Prostate gland (tissue), 2 donors: ENCODE measurements at places on chromosomes 6 and 20. TPM values are rescaled to one million over a fixed set of nuclear protein-coding genes. Genes with fewer than 3 reads are reported as not detected.

DNA sequence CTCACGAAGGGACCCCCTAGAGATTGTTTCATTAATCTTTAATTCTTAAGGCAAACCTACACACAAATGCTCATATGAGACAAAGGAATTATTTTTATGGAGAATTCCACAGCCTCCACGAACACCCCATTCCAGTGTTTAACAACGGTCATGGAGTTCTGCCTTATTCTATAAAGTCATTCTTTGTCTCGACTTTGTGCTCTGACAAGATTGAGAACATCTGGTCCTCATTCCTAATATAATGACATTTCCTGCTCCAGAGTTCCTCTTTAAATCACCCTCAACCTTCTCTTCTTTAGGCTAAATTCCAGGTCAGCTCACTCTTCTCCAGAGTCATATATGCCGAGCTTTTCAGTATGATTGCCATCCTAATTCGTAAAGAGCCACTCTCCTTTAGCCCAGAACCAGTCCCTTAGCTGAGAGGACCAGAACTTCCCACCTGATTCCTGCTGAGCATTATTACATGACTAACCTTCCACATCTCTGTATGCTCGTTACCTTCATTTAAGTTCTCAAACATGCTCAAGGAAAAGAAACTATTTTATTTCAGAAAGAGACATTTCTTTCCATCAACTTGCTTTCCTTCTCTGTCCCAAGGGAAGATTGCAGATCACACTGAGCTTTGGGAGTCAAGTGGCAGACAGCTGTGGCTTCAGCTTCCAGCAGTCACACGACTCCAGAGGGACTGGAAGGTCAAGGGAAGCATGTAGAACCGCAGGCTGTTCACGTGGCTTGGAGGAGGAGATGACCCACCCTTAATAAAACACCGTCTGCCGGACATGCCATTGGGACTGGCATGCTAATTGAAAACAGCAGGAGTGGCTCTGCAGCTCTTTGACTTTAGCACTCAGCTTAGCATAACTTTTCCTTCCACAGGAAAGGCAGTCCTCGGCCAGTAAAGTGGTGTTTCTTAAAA lies 467.1 kb upstream of the HSF2 start:
- no peak overlapping the region for H3K27ac ChIP-seq
- no peaks in the 10 kb centered on the region for H3K27me3 ChIP-seq
- no peak for DNase-seq
- no peaks in the 10 kb centered on the region for H3K4me1 ChIP-seq

MEI4 gene
- not detected for total RNA-seq

- DNase-seq = no peak
- H3K36me3 ChIP-seq = no peaks in the 10 kb centered on the region
- peak overlapping the region; percentile 13 for H3K4me3 ChIP-seq
- H3K27me3 ChIP-seq = no peaks in the 10 kb centered on the region
Observed at GRCh38 chr20:44247586-44248409, 690 bp downstream of the GDAP1L1 start.

DNA sequence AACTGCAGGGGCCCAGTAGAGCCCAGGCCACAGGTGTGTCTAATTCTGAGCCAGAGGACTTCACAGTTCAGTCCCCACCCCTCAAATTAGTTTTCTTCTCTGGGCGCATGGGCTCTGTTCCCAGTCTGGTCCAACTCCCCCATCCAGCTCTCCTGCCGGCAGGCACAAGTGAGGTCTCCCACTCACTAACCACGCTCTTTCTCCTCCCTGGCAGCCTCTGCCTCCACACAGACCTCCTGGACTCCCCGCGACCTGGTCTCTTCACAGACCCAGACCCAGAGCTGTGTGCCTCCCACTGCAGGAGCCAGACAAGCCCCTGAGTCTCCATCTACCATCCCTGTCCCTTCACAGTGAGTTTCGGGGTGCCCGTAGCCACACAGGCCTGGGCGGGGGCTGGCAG lies 6.2 kb downstream of the NCR2 start:
- no peaks in the 10 kb centered on the region for H3K36me3 ChIP-seq
- DNase-seq = no peak
- H3K27me3 ChIP-seq = no peaks in the 10 kb centered on the region
- no peak overlapping the region for H3K4me3 ChIP-seq

- no peak overlapping the region for H3K4me3 ChIP-seq
- H3K36me3 ChIP-seq = peaks cover 7% of the 10 kb centered on the region
- no peaks in the 10 kb centered on the region for H3K4me1 ChIP-seq
- peak overlapping the region; percentile 42 for H3K27ac ChIP-seq
Observed at GRCh38 chr6:34243901-34244884, 4.6 kb downstream of the SMIM29 start.

DNA sequence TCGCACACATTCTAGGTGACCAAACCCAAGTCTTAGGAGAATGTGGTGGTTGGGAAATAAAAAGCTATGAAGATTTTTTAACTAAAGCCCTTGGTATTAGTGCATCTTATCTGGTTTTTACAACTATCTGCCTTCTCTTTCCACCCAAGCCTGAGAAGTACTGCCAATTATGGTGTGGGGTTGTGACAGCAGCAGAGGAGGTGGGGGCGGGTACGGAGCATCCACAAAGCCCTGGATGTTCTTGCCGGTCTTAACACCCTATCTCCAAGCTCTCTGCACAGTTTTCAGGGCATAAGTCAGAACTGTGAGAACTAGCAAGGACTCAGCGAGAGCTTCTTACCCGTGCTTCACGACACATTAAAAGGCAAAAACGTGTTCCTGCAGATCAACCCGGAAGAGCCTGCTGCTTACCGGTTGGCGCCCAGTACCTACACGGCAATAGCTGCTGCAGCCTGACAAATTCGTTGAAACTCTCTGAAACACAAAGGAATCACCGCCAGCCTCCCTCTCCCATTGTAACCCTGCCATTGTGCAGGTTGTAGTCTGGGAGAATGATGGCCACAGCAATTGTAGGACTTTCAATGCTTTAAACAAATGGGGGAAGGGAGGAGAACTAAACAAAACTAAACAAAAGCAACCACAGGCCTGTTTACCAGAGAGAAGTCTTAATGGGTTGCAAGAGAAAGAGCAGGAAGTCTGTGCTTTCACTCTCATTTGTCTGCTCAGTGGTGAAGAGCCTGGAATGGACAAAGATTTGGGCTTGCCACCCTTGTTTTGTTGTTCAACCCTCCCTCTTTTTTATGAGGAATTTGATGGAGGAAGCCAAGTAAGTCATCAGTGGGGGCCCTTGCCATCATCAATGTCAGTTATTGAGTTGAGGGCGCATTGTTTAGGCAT lies 461.0 kb upstream of the JARID2 start:
- no peak overlapping the region for H3K4me3 ChIP-seq
- no peak for DNase-seq
- no peaks in the 10 kb centered on the region for H3K36me3 ChIP-seq
- no peaks in the 10 kb centered on the region for H3K4me1 ChIP-seq
- no peaks in the 10 kb centered on the region for H3K27me3 ChIP-seq

ORC3 gene
- 30.9 TPM for total RNA-seq

GRCh38 chr6:160215232-160215631 lies 43.4 kb downstream of the SLC22A2 start:
- no peaks in the 10 kb centered on the region for H3K27me3 ChIP-seq
- H3K27ac ChIP-seq = no peak overlapping the region
- no peaks in the 10 kb centered on the region for H3K36me3 ChIP-seq
- no peaks in the 10 kb centered on the region for H3K4me1 ChIP-seq
- no peak for DNase-seq

- peak; percentile 7 for DNase-seq
- H3K27ac ChIP-seq = peak overlapping the region; percentile 94
- peaks cover 2% of the 10 kb centered on the region for H3K4me1 ChIP-seq
- H3K4me3 ChIP-seq = peak overlapping the region; percentile 75
Observed at GRCh38 chr20:36572701-36573102, 695 bp upstream of the TGIF2 start.

GRCh38 chr6:167512696-167513375 lies 187.9 kb downstream of the TTLL2 start:
- no peaks in the 10 kb centered on the region for H3K27me3 ChIP-seq
- no peak overlapping the region for H3K4me3 ChIP-seq
- no peak overlapping the region for H3K27ac ChIP-seq
- no peak for DNase-seq

DNA sequence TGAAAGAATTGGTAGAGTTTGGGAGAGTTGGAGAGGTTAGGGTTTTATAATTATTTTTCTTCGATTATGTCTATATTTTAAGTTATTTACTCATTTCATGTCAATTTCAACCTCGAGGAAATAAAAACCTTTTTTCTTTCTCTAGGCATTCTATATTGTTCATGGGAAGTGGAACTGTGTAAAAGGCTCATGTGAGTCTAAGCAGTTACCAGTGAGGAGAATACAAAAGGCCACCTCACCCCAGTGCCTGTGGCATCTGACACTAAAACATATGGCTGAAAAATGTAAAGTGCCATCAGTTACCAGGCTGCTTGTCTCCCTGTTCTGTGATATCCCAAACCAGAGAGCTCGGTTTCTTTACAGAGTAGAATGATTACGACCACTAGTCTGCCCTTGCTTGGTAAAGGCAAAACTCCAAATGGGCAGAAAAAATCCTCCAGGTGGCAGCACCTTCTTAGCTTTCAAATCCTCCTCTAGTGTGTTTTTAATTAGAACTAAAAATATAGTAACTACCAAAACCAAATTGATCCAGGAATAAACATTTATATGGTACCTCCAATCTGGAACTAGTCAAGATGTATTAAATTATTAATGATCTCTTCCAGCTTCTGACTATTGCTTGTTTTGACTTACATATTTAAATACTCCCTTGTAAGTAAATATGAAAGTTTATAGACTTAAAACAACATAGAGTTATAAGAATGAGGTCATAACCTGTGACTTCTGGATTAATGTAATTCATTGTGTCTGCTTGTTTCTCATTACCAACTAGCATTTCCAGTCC lies 122.6 kb upstream of the MCHR2 start:
- no peak overlapping the region for H3K4me3 ChIP-seq
- H3K36me3 ChIP-seq = no peaks in the 10 kb centered on the region
- H3K27me3 ChIP-seq = no peaks in the 10 kb centered on the region
- H3K4me1 ChIP-seq = no peaks in the 10 kb centered on the region
- DNase-seq = peak; percentile 7

DNA sequence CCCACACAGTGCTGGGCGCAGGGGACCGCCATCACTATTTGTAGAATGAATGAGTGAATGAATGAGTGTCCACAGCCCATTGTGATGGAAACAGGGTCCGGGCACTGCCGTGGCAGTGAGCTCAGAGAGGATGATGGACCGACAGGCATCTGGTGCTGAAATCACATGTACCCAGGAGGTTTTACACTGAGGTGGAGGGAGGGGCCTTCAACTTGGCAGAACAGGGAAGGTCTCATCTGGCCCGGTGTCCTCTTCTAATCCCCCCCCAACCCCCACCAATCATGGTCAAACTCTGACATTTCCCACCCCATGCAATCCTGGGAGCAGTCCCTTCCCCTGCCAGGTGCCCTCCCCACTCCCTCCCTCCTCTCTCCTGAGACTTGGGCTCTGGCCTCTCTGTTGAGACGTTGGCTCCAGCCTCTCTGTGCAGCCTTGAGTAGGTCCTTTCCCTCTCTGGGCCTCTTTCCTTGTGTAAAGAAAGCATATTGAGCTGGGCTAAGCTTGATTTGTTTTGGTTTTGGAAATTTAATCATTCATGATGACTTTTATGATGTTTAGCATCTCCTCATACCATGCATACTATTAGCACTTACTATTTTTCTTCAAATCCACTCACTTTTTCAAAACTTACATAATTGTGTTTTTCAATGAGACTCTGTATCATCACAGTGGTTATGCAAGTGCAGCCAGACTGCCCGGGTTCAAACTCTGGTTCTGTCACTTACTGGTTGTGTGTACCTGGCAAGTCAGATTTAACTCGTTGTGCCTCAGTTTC lies 10.8 kb downstream of the KIAA1755 start:
- DNase-seq = no peak
- H3K4me1 ChIP-seq = no peaks in the 10 kb centered on the region

DNA sequence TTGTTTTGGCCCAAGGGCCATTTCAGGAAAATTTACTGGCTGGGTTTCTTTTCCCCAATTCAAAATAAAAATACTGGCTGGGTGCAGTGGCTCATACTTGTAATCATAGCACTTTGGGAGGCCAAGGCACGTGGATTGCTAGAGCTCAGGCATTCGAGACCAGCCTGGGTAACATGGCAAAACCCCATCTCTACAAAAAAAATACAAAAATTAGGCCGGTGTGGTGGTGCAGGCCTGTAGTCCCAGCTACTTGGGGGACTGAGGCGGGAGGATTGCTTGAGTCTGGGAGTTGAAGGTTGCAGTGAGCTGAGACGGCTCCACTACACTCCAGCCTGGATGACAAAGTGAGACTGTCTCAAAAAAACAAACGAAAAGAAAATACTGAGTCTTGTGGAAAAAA lies 60.0 kb downstream of the NINL start:
- DNase-seq = no peak
- H3K27me3 ChIP-seq = no peaks in the 10 kb centered on the region
- H3K4me3 ChIP-seq = no peak overlapping the region
- H3K27ac ChIP-seq = no peak overlapping the region

ID1 gene
- total RNA-seq = 514 TPM

PACSIN1 gene
- 0.57 TPM for total RNA-seq

DEFB132 gene
- total RNA-seq = 2.2 TPM

DNA sequence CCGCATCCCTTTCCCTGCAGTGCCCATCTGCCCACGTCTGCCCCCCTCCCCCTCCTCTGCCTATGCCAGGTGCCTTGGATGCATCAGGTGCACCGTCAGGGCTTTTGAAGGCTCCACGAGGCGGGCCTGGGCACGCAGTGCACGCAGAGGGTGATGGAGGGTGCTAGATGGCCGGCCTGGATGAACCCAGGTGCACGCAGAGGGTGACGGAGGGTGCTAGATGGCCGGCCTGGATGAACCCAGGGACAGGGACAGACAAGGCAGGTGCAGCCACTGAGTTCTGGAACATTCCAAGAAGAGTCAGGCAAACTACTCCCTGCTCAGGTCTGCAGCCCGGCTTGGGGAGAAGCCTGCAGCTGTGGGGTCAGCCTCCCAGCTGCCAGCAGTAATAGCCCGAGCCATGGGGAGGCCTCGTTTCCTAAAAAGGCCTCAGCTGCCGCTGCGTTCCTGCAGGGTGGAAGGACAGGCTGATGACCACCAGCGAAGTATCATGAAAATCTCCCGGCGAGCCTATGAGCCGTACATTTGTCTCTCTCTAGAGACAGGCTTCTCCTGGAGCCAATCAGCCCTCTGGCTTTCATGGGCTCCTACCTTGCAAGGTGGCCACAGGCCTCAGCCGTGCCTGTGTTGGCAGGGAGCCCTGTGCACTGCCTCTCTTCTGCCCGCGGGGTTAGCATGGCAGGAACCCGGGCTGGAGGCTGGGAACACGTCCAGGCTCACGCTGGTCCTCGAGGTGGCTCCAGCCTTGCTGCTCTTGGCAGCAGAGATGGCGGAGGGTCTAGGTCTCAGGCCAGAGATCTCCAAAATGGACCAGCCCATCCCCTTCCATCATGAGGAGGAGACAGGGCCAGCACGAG lies 29.6 kb downstream of the NTSR1 start:
- no peaks in the 10 kb centered on the region for H3K4me1 ChIP-seq
- peaks cover 4% of the 10 kb centered on the region for H3K27me3 ChIP-seq
- DNase-seq = no peak
- H3K4me3 ChIP-seq = no peak overlapping the region

ANGPT4 gene
- total RNA-seq = 0.27 TPM

DHX16 gene
- total RNA-seq = 26.4 TPM
